ENCODE measurements at places on chromosomes 16 and 17.

- DNase-seq = no peak
Measured at GRCh38 chr17:57868007-57868909, 18.4 kb upstream of the MRPS23 start.

DNA sequence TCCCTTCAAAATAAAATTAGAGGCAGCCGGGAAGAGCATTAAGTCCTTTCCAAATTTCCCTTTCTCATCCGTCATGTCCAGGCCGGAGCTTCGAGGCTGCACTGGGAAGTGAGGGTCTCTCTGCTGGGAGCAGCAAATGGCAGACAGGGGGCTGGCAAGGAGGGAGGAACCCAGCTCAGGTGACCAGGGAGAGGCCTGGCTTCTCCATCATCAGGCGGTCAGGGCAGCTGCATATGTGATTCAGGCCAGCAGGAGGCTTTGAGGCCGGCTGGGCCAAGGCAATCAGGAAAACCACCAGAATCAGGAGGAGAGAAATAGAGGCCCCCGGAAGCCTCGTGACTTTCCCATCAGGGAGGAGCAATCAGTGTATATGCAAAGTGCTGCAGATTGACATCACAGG lies 85.0 kb upstream of the RPL38 start:
- DNase-seq = no peak

- no peak for DNase-seq
Measured at GRCh38 chr16:54630284-54630967, 300.2 kb upstream of the IRX5 start.

GRCh38 chr16:60230666-60231065 lies 1496.5 kb upstream of the GOT2 start:
- DNase-seq = no peak

DNA sequence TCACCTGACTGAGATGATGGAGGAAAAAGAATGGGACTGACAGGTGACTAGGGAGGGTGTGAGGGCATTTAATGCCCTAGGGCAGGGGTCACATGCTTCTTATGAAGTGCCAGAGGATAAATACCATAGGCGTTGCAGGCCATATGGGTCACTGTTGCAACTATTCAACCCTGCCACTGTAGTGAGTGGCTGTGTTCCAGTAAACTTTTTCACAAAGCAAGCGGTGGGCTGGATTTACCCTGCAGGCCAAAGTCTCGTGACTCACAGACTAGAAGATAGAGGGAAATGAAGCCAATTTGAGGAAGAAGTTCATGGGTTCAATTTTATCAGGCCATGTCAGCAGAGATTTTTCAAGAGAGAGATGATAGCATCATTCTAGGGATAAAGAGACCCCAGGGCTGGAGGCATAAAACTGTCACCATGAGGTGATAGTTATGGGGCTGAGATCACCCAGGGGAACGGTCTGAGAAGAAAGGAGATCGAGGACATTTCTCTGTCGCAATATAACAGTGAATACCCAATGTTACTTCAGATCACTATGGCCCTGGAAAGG lies 8.6 kb downstream of the ARHGAP17 start:
- DNase-seq = no peak

GRCh38 chr17:40852364-40852763 lies 14.7 kb downstream of the KRT12 start:
- no peak for DNase-seq

DNA sequence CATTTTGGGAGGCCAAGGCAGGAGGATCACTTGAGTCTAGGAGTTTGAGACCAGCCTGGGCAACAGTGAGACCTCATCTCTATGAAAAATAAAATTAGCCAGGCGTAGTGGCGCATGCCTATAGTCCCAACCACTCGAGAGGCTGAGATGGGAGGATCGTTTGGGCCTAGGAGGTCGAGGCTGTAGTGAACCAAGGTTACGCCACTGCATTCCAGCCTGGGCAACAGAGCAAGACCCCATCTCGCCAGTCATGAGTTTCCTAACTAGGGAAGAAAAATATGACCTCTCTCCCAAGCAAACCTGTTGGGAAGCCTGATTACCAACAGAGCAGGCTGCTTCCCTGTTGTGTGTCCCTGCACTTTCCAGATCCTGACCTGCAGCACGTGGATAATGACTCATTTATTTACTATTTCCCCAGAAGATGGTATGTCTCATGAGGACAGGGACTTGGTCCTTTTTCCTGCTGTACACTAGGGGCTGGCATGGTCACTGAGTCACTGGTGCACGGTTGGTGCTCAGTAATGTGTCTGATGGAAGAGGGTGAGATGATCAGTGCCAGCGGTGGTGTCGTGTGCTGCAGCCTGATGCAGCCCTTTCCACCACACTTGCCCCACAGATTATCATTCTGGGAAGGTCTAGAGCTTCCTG lies 30.8 kb downstream of the NMT1 start:
- no peak for DNase-seq

- DNase-seq = no peak
Measured at GRCh38 chr16:4488499-4488967, 12.3 kb downstream of the HMOX2 start.

- no peak for DNase-seq
Measured at GRCh38 chr16:68707340-68708152, 29.5 kb upstream of the CDH1 start.

DNA sequence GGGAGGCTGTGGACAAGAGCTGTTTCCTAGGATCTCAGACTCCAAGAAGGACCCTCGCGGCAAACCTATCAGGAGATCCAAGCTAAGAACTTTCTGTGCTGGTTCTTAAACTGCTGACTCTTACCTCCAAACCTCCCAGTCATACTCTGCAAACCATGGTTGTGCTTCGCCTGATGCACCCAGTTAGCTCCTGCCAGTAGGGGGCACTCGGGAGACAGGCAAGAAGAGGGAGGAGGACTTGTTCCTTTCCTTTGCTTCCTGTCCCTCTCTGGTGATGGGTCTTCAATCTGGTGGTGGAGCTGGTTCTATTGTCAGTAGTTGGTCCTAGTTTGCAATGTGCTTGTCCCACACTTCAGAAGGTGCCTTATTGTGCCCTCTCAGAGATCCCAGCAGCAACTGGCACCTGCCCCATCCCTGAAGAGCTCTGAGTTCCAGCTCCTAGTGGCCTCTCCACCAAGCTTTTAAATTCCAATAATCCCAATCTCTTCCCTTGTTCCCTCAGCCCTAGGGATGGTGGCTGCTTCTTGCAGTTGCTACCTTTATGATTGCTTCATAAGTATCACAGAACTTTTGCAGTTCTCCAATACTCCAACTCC lies 113.5 kb upstream of the RPL38 start:
- DNase-seq = no peak

GRCh38 chr17:59389066-59389465 lies 57.6 kb downstream of the YPEL2 start:
- no peak for DNase-seq

DNA sequence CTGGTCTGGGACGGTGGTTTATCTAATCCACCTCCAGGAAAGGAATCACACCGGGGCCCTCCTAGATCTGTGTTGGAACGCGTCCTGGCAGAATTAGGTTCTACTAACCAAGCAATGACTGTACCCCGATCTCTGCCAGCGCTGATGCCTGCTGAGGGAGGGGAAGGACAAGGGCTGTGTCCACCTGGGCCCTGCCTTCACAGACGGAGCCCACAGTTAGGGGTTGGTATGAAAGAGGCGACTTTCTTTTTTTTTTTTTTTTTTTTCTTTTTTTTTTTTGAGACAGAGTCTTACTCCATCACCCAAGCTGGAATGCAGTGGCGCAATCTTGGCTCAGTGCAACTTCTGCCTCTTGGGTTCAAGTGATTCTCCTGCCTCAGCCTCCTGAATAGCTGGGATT lies 9.9 kb upstream of the KRT19 start:
- DNase-seq = no peak

- no peak for DNase-seq
Measured at GRCh38 chr17:14768923-14769322, 468.0 kb downstream of the HS3ST3B1 start.

- DNase-seq = no peak
Measured at GRCh38 chr16:10862438-10862837, 14.6 kb upstream of the CIITA start.

- DNase-seq = no peak
Measured at GRCh38 chr17:58264407-58265103, 16.2 kb downstream of the MPO start.

DNA sequence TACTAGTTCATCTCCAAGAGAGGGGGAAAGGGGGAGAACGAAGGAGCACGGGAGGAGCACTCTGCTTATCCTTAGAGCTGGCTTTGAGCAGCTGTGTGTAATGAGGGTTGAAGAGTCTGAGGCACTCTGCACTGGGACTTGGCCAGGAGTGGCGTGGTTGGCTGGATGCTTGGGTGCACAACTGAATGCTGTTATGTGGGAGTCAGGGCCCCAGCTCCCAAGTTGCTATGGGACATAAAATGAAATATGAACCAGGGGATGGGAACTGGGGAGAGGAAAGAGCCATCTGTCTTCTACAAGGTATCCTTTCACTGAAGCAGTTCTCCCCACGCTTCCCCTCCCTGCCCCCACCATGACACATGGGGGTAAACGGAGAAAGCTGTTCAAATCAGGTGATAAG lies 105.9 kb upstream of the ANKFN1 start:
- DNase-seq = no peak

DNA sequence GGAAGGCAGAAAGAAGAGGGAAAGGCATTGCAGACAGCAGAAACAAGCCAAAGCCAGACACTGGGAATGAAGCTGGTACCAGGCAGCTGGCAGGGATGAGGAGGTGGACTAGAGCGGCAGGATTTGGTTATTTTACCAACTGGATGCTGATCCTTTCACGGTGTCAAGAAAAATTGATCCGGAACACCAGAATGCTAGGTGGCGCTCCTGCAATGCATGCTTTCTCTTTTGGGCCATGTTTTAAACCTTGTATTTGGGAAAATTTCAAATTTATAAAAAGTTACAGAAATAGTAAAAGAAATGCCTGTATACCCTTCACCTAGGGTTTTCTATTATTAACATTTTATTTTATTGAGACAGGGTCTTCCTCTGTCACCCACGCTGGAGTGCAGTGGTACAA lies 224.7 kb downstream of the SOX9 start:
- no peak for DNase-seq

DNA sequence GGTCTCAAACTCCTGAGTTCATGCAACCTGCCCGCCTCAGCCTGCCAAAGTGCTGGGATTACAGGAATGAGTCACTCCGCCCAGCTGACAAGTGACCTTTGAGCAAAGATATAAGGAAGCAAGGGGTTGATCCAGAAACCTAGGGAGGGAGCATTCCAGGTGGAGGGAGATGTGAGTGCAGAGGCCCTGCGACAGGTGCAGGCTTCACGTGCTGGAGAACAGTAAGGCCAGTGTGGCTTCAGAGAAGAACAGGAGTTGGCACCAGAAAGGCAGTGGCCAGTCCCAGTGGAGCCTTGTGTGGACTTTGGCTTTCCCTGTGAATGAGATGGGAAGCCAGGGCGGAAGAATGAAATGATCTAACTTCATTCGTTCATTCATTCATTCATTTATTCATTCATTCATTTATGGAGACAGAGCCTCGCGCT lies 73.6 kb upstream of the HAS3 start:
- no peak for DNase-seq

DNA sequence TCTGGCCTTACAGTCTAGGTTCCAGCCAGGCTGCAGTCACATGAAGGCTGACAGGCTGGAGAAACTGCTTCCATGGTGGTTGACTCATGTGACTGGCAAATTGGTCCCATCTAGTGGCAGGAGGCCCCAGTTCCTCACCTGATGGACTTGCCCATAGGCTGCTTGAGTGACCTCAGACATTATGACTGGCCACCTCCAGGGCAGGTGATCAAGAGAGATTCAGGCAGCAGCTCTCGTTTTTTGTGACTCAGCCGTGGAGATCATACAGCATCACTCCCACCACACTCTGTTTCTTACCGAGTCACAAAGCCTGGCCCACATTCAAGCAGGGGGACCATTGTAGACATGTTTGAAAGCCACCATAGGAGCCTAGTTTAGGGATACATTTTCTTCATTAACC lies 34.5 kb downstream of the SIAH1 start:
- no peak for DNase-seq

GRCh38 chr17:50123649-50124349 lies 6.2 kb downstream of the SAMD14 start:
- no peak for DNase-seq

DNA sequence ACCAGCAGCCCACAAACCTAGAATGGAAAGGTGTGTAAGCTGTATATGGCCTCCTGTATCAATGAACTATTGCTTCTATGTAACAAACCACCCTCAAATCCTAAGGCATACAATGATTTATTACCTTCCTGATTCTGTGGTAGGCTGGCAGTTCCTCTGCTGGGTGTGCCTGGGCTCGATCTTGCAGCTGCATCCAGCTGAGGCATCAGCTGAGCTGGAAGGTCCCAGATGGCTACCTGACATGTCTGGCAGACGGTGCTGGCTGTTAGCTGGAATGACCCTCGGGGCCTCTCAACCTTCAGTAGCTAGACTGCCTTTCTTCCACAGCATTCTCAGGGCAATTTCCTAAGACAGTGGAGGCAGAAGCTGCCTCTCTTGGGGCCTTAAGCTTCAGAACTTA lies 152.7 kb downstream of the RAB11FIP4 start:
- no peak for DNase-seq

Measured in NCI-H2081 treated with DMSO at 0.1 percent for 48 hours (cell line).